A549 treated with Hydrocortisone at 1 μM for 4 hours (cell line): ENCODE measurements at places on chromosomes 3 and 15. TPM values are rescaled to one million over a fixed set of nuclear protein-coding genes. Genes with fewer than 3 reads are reported as not detected.

MINDY4B gene
- total RNA-seq: not detected in 5 replicates

SI gene
- total RNA-seq: not detected in 5 replicates

C3orf49 gene
- not detected in 5 replicates for total RNA-seq

ATP10A gene
- total RNA-seq: 7.7 to 10.0 TPM (median 8.5 TPM) in 5 replicates

TRPM1 gene
- not detected in 5 replicates for total RNA-seq

AQP9 gene
- 0.05 to 0.07 TPM (median 0.07 TPM) in 3 of 5 replicates, not detected in the others for total RNA-seq

THAP10 gene
- 3.9 to 5.4 TPM (median 4.7 TPM) in 5 replicates for total RNA-seq

ECT2 gene
- 54.3 to 90.9 TPM (median 71.2 TPM) in 5 replicates for total RNA-seq

AGBL1 gene
- not detected in 5 replicates for total RNA-seq

TM4SF1 gene
- 948 to 1,744 TPM (median 1,223 TPM) in 5 replicates for total RNA-seq

ARHGAP11A gene
- 56.4 to 105 TPM (median 69.8 TPM) in 5 replicates for total RNA-seq

POLQ gene
- 5.6 to 7.0 TPM (median 6.9 TPM) in 5 replicates for total RNA-seq

GOLGA6L24 gene
- total RNA-seq: not detected in 5 replicates

SMAD6 gene
- total RNA-seq: 21.5 to 30.5 TPM (median 27.7 TPM) in 5 replicates

KNL1 gene
- 5.0 to 9.8 TPM (median 6.4 TPM) in 5 replicates for total RNA-seq

ADAMTSL3 gene
- 0.22 to 0.70 TPM (median 0.32 TPM) in 5 replicates for total RNA-seq

RAD51 gene
- 17.6 to 20.1 TPM (median 18.0 TPM) in 5 replicates for total RNA-seq

ACTC1 gene
- 0.16 to 0.26 TPM (median 0.25 TPM) in 4 of 5 replicates, not detected in the other for total RNA-seq
